ENCODE measurements at places on chromosomes 1 and 21.
A peak's percentile ranks its signal among the peaks of the same experiment; 100 is the strongest.

GRCh38 chr21:44732263-44732662 lies 20.9 kb upstream of the TSPEAR start:
- DNase-seq = no peak

DNA sequence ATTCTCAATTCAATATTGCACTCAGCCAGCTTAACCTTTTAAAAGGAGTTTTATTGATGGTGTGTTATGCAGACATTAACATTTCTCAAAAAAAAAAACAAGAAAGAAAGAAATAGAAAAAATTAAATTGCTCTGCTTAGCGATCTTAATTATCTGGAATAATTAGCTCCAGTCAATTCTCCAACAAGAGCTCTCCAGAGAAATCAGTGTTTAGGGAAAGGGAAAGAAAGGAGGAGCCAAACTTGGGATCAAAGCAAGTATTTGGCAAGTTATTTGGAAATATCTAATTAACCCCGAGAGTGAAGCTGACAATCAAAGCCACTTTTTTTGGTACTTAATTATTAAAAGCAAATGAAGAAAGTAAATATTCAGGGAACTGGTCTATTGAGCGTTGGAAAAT lies 60.7 kb upstream of the CAMK1G start:
- DNase-seq = no peak

DNA sequence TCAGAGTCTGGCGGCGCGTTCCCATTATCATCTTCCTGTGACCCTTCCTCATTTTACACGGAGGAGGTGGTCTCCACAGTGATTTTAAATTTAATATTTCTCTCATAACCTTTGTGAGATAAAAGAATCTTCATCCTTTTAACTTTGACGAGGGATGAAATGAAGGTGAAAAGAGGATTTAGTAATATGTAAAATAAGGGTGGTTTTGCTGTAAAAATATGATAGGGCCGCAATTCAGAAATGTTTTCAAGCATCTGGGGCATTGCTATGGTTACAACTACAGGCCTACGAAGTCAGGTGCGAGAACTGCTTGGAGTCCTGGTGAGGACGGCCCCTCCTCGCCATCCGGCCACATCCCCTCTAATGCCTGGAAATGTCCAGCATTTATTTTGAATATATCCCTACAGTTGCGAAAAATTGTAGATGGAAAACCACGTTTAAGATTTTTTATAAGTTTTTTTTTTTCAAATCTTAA lies 422 bp upstream of the RSBN1 start:
- DNase-seq = no peak

DNA sequence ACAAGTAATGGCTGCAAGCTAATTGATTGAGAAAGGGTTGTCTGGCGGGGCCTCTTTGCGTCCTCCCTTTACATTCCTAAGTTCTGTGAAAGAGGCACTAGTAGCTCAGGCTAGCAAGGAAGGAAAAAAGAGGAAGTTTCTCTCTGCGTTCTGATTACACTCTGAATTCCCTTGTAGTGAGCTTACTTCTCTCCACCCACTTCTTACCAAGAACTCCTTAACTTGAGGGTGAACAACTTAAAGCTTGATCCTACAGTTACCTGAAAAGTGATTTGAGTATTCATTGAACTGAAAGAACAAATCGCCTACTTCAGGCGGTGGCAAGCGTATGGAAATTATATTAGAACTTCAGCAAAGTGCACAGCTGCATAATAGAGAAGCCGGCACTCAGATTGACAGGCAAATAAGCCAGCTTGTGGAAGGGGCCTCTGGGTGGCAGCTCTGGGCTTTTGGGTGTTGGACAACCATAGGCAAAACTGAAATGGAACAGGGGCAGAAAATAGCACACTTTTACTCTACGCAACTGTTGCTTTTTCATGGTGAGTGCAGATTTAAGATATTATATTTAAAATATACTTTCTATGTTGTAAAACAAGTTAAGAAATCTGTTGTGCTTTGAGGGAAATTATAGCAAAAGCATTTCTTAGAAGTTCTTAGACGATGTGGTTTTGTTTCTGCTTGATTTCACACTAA lies 464.5 kb downstream of the USP25 start:
- DNase-seq = peak; percentile 73

GRCh38 chr21:39007532-39007931 lies 175.7 kb downstream of the PSMG1 start:
- no peak for DNase-seq

DNA sequence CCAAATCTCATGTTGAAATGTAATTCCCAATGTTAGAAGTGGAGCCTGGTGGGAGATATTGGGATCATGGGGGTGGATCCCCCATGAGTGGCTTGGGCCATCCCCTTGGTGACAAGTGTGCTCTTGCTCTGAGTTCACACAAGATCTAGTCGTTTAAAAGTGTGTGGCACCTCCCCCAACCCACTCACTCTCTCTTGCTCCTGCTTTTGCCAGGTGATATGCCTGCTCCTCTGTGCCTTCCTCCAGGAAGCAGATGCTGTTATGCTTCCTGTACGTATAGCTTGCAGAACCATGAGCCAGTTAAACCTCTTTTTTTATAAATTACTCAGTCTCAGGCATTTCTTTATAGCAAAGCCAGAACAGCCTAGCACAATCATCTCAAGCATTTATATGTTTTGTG lies 23.0 kb upstream of the HSPA13 start:
- DNase-seq = no peak

DNA sequence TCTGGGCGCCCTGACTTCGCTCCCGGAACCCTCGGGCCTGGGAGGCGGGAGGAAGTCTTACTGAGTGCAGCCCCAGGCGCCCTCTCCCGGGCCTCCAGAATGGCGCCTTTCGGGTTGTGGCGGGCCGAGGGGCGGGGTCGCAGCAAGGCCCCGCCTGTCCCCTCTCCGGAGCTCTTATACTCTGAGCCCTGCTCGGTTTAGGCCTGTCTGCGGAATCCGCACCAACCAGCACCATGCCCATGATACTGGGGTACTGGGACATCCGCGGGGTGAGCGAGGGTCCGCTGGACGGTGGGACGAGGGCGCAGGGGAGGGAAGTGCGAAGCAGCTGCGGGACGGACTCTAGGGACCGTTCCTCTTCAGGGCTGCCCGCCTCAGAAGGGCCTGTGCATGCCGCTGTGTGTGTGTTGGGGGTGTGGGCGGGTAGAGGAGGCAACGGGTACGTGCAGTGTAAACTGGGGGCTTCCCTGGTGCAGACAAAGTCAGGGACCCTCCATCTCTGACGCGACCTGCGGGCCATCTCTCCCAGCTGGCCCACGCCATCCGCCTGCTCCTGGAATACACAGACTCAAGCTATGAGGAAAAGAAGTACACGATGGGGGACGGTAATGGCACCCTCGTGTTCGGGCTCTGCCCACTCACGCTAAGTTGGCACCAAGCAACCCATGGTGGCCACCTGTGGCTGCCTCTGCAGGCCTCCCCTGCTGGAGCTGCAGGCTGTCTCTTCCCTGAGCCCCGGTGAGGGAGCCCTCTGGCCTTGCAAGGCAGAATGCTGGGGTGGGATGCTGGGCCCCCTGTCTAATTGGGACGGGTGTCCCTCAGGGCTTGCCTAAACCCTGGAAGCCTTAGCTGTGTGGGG lies at the start of gene GSTM1:
GSTM1 (plus strand) TSS at position 177 of the 859 bp plus-strand sequence; CDS start at position 234, 57 bp downstream.
- DNase-seq = peak; percentile 54

GRCh38 chr1:30213936-30214335 lies 509.4 kb downstream of the MATN1 start:
- DNase-seq = no peak

DNA sequence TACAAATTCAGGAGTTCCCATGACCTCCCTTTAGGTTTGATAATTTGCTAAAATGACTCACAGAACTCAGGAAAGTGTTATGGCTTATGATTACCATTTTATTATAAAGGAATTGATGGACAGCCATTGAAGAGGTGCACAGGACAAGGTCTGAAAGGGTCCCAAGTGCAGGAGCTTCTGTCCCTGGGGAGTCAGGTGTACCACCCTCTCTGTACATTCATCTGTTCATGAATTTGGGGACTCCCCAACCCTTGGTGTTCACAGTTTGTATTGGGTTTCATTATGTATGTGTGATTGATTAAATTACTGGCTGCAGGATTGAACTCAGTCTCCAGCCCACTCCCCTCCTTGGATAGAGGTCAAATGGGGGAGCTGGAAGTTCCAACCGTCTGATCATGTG lies 10.8 kb upstream of the IL10RB start:
- no peak for DNase-seq

GRCh38 chr1:167447521-167448136 lies 70.7 kb downstream of the CD247 start:
- no peak for DNase-seq

DNA sequence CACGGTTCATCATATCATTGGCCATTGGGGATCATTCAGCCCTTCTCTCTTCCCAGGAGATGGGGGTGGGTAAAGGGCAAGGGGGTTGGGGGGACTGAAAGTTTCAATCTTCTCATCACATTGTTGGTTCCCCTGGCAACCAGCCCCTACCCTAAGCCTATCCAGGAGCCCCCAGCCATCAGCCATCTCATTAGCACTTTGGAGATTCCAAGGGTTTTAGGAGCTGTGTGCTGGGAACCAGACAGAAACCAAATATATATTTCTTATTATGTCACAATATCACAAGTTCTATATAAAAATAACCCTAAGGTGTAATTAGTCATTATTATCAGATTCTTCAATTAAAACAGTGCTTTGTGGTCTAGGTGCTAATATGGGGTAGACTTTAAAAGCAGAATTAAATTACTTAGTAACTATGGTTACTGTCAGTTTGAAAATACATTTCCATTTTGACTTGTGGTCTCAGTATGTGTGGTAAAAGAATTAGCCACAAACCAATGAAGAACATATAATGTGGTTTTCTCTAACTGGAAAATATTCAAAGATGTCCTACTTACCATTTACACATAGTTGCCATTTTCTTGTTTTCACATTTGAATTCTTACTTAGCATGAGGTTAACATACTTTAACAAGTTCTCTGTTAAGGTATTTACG lies 28.1 kb downstream of the IL23R start:
- no peak for DNase-seq

DNA sequence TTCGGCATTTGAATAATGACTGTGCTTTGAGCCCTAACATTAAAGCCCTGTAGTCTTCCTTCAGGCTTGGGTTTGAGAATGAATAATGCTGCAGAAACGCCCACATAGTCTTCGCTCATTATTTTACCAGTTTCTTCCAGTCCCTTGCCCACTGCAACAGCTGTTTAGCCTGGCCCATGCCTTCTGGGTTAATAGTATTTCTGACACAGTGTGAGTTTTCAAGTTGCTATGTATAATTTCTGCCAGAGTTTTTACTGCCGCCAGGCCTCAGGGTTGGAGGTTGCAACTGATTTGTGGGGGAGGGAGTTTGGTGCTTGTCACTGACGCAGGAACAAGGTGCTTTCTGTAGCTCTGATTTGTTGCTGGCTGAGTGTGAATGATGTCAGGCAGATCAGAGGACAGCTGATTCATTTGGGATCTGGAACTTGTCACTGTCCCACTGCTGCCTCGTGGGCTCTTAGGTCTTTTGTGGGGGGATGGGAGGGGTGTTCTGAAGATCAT lies 109.8 kb downstream of the MAST2 start:
- no peak for DNase-seq

DNA sequence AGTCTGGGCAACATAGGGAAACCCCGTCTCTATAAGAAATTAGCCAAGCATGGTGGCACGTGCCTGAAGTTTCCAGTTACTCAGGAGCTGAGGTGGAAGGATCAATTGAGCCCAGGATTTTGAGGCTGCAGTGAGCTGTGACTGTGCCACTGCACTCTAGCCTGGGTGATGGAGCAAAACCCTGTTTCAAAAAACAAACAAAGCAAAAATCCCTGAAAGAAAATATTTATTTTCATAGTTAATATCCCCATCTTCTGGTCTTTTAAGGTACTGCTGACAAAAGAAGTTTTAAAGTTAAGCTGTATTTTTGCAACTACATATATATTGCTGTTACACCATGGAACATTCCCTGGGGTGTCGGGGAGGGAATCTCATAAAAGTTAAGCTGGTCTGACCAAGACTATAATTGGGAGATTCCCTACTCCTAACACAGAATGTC lies 26.0 kb downstream of the VAMP4 start:
- no peak for DNase-seq

DNA sequence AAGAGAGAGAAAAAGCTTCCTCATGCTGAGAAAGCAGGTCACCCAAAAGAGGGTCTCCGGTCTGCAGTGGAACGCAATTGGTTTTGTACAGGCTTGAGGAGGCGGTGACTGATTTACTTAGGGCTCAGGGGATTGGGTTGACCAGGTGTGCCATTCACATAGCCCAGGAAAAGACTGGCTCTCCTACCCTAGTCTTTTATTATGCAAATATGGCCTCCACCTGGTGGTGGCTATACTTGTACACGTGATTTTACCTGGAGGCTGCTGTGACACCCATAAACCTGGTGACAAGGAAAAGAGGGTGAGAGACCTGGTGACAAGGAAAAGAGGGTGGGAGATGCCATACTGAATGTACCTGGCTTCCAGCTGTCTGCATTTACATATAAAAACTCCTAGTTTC lies 49.9 kb downstream of the DNTTIP2 start:
- no peak for DNase-seq

DNA sequence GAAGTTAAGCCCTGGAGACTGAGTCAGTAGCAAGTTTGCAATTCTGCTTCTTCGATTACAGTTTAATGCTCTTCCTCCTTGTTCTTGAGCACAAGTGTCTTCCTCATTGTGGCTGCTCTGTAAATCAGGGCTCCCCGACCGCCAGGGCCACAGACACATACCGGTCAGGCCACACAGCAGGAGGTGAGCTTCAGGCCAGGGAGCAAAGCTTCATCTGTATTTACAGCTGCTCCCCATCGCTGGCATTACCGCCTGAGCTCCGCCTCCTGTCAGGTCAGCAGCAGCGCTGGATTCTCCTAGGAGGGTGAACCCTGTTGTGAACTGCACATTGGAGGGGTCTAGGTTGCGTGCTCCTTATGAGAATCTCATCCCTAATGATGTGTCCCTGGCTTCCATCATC lies 1.7 kb upstream of the TRAPPC10 start:
- DNase-seq = no peak

DNA sequence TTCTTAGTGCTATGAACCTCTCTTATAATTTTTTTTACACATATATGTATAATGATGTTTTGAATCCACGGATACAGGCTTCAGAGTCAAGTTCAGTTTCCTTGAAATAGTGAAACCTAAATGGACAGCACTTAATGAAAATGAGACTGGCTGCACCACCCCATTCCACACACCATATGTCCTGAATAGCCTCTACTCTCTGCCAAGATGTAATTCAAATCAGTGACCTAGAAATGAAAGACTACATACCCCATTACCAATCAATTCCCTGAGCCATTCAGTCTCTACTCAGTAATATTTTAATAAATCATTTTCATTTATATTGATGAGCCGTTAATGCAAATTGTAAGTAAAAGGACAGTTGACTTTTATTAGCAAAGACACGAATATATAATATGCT lies 614.9 kb upstream of the TMPRSS15 start:
- no peak for DNase-seq

GRCh38 chr1:110777228-110777627 lies 95.7 kb upstream of the CD53 start:
- DNase-seq = no peak

Data from dorsolateral prefrontal cortex (tissue), 122 donors.